Stimulated activated CD4-positive, alpha-beta T cell treated with anti-CD3 and anti-CD28 coated beads, Interleukin-15, amount 100 ng/mL, for 1 hour (primary cell): ENCODE measurements at places on chromosomes 4 and X.

DNA sequence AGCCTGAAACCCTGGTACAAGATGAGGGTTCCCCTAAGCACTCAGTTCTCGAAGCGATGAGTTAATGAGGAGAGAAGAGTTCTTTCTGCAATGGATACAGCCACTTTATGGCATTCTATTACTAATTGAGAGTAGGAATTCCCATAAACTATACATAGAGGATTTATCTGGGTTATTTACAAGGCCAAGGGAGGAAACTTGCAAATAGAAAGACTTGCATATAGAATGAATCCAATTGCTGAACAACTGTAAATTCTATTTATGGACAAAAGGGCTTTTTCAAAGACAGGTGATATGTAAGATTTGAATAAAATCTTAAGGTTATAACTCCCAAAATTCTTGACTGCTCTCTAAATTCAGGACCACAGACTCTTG lies 182.2 kb downstream of the PPARGC1A start:
- no peak for DNase-seq

DNA sequence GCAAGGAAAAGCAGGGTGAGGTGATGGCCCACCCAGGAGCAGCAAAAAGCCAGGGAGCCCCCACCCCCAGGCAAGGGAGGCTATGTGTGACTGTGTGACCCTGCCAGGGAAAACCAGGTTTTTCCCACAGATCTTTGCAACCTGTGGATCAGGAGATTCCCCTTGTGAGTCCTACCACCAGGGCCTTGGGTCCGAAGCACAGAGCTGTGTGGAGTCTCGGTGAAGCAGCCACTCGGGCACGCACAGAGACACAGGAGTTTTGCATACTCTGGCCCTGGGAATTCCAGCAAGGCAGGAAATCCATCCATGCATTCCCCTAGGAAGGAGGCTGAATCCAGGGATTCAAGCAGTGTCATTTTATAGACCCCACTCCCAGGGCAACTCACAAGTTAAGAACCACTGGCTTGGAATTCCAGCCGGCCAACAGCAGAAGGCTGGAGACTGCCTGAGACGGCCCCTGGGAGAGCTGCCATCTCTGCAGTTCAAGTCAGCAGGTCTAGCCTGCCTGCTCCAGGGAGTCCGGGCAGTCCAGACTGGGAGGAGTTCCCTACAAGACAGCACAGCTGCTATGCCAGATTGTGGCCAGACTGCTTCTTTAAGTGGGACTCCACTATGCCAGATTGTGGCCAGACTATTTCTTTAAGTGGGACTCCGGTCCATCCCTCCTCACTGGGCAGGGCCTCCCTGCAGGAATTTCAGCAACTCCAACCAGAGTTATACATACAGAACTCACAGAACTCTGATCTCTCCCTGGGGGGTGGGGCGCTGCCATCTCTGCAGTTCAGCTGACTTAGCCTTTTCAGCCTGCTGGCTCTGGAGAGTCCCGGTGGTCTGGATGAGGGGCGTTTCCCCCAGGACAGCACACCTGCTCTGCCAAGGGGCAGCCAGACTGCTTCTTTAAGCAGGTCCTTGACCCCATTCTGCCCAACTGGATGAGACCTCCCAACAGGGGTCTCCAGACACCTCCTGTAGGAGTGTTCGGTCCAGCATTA lies 85.1 kb upstream of the ADAD1 start:
- no peak for DNase-seq

GRCh38 chrX:143664302-143664701 lies 28.4 kb upstream of the SLITRK4 start:
- DNase-seq = no peak

- DNase-seq = no peak
Observed at GRCh38 chr4:147128787-147129186, 183.1 kb upstream of the TTC29 start.

DNA sequence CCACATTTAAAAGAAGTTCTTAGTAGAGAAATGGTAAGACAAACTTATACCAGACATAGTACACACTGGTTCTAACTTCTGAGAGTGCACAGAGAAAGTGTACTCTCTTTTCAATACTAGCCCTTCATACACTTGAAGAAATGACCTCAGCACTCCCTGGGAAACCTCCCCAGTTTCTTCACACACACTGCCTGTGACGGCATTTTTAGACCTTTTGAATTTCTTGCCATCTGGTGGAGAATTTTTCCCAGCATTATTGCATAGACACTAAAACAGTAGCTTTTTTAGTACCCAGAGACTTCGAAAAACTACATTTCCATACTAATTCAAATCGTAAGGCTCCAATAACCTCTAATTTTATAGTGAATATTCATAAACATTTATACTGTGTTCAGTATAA lies 341.6 kb upstream of the MAOA start:
- DNase-seq = no peak

DNA sequence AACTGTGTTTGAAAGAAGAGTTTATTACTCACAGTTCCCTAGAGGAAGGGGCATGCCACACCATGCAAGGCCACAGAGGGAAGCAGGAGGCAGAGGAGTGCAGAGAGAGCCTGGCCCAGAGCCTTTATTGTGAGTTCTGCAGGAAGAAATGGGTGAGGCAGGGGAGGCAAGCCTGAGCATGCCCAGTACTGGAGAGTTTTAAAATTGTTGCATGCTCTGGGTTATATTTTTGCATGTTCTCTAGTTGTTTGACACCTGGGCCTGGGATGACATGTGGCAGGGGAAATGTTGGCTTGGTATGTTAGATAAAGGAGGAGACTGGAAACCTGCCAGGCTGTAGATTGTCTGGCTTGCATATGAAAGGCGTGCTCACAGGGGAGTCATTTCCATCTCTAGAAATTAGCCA lies 19.7 kb upstream of the CRMP1 start:
- no peak for DNase-seq

DNA sequence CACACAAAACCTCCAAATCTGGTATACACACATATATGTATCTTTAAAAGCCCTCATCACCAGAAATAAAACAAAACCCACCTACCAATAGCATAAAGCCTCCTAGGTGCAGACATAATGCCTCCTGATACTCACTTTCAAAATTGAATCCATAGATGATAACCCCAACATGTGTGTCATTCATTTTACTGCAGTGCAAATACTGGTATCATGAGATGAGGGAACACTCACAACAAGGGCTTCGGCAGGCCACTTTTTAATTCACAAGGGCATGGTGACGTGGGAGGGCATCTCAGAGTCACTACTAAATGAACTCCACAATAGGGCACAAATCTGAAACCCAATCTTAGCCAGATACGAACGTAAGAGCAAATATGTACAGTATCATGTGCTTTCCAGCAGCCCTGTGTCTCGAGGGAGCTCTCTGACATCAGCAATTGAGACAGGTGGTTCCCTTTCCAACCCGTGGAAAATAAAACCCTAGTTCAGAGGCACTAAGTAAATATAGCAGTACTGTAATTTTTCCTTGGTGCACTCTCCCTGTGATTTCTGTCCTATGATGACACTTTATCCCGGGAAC lies 14.1 kb upstream of the PPARGC1A start:
- no peak for DNase-seq

GRCh38 chr4:106258145-106259045 lies 57.6 kb downstream of the TBCK start:
- DNase-seq = no peak

GRCh38 chrX:13386092-13386491 lies 66.2 kb upstream of the ATXN3L start:
- DNase-seq = no peak

DNA sequence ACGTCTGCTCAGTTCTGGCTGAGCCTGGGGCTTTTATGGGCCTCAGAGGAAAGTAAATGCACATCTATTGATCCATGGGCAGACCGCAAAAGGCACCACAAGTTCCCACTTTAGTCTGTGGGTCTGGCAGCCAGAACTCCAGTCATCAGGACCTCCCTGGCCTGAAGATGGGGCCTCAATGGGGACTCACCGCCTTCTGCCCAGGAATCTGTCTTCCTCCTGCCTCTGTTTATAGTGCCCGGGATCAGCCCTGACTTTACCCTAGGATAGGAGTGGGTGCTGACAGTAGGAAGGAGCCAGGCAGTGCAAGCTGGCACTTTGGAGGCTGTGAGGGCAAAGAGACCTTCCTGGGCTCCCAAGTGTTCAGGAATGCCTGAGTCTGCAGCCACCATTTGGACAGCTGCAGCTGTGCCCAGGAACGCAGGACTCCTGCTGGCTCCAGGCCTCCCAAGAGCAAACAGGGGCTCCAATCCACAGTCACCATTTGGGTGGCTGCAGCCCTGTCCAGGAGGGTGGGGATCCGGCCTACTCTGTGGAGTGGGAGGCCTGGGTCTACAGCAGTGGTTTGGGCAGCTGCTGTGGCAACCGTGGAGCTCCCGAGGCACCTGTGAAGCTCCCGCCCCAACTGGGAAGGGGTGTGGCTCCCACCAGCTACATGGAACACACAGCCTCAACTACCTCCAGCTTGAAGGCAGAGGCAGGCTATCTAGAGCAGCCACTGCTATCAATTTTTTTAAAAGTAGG lies 1440.9 kb upstream of the ADGRL3 start:
- no peak for DNase-seq

DNA sequence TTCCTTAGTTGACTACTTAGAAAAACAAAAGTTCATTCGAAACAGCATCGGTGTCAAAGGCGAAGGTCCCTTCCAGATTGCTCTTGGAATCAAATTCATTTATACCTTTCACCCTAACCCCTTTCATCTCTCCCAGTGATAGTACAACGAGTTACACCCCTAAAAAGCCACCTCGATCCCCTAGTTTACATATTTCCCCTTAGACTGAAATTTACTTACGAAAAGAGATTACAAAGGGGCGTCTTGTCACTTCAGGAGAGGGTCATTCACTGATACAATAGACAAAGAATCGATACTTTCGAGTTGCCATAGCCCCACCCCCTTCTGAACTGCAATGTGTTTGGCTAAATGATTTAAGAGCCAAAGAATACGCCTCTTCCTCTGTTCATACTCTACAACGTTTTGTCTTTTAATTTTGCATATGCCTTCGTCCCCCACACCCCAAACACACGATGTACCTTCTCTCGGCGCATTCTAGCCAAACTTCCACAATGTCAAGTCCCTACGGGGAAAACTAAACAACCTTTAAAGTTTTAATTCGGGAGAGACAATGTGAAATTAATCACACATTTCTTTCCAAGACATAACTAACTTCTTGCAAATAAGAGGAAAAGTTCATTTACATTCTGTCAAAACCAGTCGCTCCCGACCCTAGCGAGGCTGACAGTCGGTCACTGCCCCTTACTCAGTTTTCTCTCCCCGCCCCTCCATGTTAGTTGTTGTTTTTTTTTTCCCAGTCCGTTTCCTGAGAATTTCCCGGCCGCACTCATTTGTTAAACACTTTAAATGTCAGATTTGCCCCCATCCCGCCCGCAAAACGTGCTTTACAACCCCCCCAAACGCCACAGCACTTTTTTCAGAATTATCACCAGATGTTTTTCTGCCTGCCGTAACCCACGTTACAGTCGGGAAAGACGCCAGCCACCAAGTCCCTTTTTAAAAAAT lies 88.6 kb downstream of the HPRT1 start:
- DNase-seq = no peak

DNA sequence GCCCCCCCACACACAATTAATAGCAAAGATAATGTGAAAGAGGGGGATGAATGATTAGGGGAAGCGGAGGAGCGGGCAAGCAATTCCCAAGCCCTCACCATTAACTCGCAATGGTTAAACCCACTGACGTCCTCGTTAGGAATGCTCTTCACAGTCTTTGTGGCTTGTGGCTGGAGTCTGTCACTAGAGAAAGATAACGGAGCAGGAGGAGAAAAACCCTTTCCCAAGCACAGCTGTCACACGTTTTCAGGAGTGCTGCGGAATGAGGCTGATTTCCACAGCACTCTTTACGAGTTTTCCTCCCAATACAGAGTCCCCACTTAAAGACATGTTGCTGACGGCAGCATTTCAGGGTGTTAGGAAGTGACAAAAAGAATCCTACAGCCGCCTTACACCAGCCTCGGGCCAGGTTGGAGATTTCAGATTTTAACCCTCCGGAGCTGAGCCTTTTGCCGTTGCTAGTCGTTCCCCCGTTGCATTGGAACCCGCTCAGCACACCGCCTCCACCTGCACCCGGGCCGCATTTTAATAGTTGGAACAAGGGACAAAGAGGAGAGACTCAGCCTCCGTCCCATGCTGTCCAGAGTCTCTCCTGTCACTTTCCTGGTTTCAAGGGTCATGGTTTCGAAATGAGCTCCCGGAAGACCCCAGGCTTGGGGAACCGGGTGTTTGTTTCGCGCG lies 92.2 kb downstream of the GEMIN8 start:
- no peak for DNase-seq

DNA sequence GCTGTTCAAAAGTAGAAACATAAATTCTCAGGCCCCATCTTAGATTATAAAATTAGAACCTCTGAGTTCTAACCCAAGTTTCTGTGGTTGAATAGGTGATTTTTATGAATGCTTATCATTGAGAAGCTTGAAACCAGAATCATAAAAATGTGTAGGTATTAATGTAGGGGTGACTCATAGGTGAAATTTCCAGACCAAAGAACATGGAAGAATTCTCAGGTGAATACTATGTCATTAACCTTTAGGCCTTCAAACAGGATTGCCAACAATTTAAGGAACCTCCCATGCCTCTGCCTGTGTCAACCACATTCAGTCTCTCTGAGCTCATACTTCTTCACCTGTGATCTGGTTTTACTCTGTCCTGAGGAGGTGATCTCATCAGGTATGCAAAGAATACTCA lies 177.8 kb downstream of the NPFFR2 start:
- no peak for DNase-seq

DNA sequence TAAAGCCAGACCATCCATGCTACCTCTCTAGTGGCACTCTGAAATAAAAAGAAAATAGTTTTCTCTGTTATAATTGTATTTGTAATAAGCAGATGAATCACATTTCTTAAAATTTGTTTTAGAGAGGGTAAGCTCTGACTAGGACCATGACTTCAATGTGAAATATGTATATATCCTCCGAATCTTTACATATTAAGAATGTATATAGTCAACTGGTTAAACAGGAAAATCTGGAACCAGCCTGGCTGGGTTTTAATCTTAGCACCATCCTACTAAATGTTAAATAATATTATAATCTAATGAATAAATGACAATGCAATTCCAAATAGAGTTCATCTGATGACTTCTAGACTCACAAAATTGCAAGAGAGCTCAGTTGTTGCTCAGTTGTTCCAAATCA lies 1.5 kb downstream of the FGB start:
- no peak for DNase-seq

DNA sequence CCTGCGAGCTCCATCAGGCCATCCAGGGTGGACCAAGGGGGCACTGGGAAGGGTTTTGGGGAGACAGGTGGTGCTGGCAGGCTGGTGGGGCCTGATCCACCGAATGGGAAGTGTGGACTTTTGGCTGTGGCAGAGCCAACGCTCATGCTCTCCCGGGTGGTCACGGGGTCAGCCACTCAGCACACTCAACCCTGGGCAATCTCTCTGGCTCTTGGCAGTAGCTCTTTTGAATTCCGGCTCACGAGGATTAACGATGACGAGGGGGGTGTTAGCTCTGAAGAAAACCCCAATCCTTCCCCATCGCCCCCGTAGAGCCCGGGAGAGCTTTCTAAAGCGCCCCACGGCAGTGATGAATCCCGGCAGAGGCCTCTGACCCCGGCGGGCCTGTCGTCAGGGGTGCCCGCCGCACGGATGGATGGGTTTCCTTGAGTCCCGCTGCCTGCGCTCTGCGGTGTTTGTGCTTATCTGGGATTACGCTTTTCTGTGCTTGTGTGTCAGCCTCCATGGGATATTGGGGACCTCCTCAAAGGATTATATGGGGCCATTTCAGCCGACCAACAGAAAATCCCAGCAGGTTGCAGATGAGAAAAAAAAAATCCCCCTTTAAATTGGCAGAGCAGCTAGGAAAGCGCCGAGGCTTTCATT lies 156.8 kb upstream of the PSAPL1 start:
- no peak for DNase-seq
